ENCODE measurements at places on chromosomes 1 and 21.

GRCh38 chr1:78035121-78035520 is 10.6 kb upstream of the GIPC2 start:
- peak; percentile 64 for DNase-seq

- DNase-seq: no peak
These were observed 30.8 kb downstream of the DUSP10 start for GRCh38 chr1:221711063-221711577.

GRCh38 chr21:45151445-45152160 is 77.2 kb downstream of the ADARB1 start:
- no peak for DNase-seq

GRCh38 chr21:20353351-20353750 is 644.9 kb upstream of the NCAM2 start:
- DNase-seq: no peak

DNA sequence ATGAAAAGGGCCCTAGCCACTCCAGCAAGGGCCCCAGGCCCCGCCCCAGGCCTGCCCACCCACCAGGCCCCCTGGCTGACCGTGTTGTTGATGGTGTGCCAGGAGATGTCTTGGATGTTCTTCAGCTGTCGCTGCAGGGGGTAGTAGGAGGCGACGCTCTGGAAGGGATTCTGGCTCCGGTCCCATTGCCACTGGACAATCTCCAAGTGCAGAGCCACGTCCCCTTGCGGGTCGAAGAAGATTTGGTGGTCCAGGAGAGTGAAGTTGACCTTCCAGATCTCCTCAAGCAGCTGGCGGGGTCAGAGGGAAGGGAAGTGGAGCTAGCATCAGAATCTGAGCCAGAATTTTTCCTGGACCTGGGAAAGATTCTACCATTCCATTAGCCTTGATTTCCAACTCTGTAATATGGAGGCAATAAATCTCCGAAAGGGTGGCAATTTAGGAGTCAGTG is 10.2 kb downstream of the TAS1R2 start:
- no peak for DNase-seq

GRCh38 chr1:245742896-245743295 is 588.1 kb downstream of the KIF26B start:
- DNase-seq: peak; percentile 43

DNA sequence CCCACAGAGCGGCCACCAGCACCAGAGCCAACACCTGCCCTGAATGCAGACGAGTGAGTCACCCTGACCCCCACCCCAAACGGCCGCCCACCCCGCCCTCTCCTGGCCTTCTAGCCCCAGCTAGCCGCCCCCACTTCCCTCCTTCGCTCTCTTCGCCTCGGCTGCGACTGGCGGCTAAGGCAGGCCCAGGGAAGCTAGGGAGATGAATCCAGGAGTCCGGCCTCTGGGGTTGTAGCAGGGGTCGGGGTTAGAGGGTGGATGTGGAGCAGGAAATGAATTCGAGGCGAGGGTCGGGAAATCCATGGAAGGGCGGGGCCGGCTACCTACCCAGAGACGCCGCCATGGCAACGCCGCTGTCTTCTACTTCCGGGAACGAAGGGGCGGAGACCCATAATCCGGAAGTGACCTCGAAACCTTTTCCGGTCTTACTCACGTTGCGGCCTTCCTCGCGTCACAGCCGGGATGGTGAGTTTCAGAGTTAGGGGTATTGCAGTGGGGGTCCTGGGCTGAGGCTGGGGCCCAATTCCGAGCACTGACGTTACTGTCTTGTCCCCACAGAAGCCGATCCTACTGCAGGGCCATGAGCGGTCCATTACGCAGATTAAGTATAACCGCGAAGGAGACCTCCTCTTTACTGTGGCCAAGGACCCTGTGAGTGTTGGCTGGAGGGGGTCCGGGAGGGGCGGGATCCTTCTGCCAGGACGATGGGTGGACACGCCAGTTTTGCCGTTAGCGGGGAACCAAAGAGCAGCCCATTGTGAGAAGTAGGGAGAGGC is at the start of the genes EIF3I and TMEM234:
TSS of gene EIF3I (plus strand) at position 428 of the 776 bp plus-strand sequence. CDS start at position 463, 35 bp downstream.
TSS of gene TMEM234 (minus strand) at position 374 of the 776 bp plus-strand sequence. CDS start at position 343, 31 bp downstream.
- DNase-seq: peak; percentile 92
